ENCODE measurements at places on chromosomes 3 and 15. TPM values are rescaled to one million over a fixed set of nuclear protein-coding genes. Genes with fewer than 3 reads are reported as not detected.

The ITPKA gene
- total RNA-seq = 1.2 TPM

The IQSEC1 gene
- 60.2 TPM for total RNA-seq

The TRPM1 gene
- total RNA-seq = not detected

The SLC38A3 gene
- total RNA-seq = 1.2 TPM

The CD96 gene
- total RNA-seq = 0.10 TPM

The PCYT1A gene
- total RNA-seq = 65.0 TPM

The AMT gene
- 8.6 TPM for total RNA-seq

The MME gene
- total RNA-seq = 11.5 TPM

The BUB1B gene
- 26.4 TPM for total RNA-seq

The BLM gene
- total RNA-seq = 7.3 TPM

The CRYGS gene
- total RNA-seq = 0.62 TPM

The IGSF11 gene
- 4.0 TPM for total RNA-seq

The RARRES1 gene
- 5.3 TPM for total RNA-seq

The TLR9 gene
- total RNA-seq = not detected

The PDE8A gene
- total RNA-seq = 54.1 TPM

DNA sequence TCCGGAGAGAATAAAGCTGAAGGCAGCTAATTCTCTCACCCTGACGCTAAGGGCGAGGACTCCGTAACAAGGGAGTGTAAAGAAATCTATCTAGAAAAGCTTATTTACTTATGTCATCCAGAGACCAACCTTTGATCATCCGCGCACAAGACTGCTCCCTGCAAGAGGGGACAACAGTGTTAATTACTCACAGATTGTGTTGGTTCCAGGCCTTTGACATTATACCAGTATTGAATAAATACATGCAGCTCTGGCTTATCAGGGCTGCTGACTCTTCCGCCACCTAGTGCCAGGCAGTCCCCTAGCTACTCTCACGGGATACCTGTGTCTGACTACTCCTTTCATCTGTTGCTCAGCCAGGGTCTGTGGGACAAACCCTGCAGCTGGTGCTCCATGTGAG is 211.7 kb downstream of the DTWD1 start:
- DNase-seq = no peak

DNA sequence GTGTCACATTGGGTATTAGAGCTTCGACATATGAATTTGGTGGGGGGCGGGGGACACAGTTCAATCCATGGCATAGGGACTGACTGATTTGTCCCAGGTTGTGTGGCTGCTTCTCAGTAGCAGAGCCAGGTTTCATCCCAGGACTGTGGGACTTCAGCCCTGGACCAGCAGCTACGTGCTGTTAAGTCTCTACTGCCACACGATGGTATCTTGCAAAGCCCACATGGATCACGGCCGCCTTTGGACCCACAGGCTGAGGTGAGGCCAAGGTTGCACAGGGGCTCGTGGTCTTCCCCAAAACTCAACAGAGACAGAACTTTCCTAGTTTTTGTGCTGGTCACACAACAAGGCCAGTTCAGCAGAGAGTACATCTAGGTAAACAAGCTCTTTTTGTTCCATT is 97.4 kb downstream of the LRRK1 start:
- no peak for DNase-seq

DNA sequence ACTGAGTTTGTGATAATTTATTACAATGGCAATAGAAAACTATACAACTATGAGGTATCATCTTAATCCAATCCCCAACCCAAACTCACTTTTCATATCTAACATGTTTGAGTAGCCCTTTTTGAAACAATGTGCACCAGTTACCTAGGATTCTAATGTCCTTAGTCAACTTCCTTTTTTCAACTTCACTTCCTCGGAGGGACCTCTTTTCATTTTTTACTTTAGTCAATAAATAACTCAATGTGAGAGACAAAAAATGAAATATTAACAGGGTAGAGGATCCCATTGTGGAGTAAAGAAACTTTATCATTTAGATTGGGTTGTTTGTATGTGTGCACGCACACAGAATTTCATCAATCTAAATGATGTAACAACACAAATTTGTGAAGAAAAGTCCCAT is 193.6 kb upstream of the LRRC3B start:
- DNase-seq = no peak

GRCh38 chr3:43953380-43953779 is 262.6 kb downstream of the ABHD5 start:
- no peak for DNase-seq

- DNase-seq = no peak
Observed at GRCh38 chr3:117059956-117060270, 350.3 kb downstream of the TUSC7 start.

- DNase-seq = peak; percentile 59
Observed at GRCh38 chr15:45635191-45635638, 386 bp downstream of the SQOR start.

DNA sequence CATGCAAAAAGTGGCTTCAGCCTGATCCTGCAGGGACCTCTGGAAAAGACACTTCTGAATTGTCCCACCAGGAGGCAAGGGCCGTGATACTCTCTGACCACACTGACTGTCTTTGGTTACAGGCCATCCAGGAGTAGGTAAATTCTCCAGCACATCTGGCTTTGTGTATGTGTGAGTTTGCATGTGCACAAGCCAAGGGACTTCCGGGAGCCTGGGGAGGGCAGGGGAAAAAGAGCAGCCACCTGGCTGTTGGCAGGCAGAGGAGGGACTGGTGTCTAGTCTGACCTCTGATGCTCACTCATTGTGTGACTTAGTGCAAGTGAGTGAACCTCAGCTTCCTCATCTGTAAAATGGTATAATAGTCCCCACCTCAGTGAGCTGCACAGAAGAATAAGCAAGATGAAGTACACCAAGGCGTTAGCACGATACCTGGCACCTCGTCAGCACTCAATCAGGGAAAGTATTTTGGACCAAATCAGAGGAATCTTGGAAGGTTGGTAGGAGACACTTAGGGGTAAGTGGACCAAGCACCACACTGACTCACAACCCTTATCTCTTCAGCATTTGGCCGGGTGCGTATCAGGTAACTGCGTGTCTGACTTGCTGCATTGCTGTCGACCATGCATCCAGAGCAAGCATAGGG is 19.1 kb downstream of the KLHL6 start:
- no peak for DNase-seq

GRCh38 chr3:141065258-141065657 is 14.1 kb downstream of the SPSB4 start:
- DNase-seq = no peak

GRCh38 chr15:90338532-90338931 is 13.6 kb upstream of the ZNF774 start:
- DNase-seq = no peak

DNA sequence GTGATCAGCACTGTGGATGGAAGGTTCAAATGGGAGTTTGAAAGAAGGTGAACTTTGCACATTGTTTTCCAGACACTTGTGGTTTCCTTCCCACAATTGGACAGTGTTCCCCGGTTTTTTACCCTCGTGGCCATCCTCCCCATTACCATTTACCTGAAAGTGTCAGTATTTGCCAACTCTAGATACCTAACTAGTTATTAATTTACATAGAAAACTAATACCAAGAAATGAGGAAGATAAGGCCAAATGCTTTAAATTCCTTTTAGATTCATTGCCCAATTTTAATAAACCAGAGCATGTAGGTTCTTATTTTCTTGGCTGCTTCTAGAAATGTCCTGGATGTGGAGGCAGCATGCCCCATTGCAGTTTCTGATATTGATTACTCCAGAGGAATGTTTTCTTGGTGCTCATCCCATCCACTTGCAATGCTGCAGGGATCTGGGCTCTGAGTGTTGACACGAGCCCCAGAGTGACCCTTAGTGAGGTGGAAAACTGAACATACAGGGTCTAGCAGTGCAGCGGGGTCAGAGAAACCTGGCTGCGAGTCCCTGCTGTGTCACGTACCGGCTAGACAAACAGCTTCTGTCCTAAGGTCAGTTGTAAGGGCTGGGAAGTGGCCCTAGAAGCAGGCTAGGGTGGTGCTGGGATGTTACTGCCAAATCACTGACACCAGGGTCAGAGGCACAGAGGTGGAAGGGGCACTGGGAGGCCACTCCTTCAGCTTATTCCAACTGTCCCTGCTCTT is 23.5 kb downstream of the LSM3 start:
- no peak for DNase-seq

DNA sequence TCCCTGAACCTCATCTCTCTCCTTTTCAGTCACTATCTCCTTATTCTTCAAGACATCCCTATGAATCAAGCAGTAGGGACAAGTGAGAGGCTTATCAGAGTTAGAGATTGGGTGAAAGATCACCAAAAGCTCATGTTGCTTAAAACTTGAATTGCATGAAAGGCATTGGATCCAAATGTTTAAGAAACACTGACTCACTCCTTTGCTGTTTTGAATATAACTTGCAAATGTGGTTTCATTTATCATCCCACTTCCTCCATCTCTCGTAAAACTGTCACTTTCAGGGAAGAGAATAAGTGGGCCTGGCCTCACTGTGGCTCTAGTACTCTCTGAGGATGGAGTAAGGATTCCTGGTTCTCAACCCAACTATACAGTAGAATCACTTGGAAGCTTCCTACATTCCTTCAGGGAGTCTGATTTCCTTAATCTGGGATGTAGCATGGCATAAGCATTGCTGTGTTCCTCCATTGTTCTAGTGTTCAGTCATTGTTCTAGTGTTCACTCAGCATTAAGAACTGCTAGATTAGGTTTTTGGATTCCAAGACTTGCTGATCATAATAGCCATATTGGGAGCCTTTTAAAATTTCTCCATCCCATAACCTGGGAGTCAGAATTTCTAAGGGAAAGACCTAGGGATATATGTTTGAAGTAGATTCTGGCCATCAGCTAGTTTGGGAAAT is 171.8 kb downstream of the TMEM108 start:
- DNase-seq = peak; percentile 16

DNA sequence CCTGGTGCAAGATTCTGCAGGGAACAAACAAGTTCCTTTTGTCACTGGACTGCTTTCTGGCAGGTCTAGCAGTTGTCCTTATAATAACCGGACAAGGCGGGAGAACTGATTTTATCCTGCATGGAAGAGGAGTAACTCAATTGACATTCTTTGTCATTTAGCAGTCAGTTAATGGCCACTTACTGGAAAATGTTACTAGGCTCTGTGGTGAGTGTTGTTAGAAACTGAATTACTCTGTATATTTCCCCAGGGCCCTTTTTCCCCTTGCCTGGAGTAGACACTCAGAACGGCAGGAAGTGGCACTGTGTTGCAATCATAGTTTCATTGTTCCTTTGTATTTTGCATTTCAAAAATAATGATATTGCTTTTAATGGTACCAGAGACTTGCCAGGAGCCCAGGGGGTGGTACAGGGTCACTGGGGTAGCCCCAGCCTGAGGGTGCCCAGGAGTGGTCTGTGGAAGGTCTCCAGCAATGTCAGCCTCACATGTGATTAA is 318.6 kb upstream of the LRRFIP2 start:
- peak; percentile 38 for DNase-seq

DNA sequence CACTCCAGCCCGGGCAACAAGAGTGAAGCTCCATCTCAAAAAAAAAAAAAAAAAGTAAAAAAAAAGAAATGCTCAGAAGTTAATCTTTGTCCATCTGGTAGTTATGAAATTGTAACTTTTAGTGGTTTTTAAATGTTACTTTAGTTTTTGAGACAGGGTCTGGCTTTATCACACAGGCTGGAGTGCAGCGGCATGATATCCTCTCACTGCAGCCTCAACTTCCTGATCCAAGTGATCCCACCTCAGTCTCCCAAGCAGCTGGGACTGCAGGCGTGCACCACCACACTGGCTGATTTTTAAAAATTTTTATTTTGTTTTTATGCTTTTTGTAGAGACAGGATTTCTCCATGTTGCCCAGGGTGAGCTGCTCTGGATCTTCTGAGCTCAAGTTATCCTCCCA is 1.3 kb downstream of the RNU5B-1 start:
- DNase-seq = no peak

- DNase-seq = no peak
Observed at GRCh38 chr3:14154895-14155440, 23.4 kb downstream of the XPC start.

- peak; percentile 35 for DNase-seq
Observed at GRCh38 chr3:41681479-41681878, 280.4 kb downstream of the ULK4 start.

DNA sequence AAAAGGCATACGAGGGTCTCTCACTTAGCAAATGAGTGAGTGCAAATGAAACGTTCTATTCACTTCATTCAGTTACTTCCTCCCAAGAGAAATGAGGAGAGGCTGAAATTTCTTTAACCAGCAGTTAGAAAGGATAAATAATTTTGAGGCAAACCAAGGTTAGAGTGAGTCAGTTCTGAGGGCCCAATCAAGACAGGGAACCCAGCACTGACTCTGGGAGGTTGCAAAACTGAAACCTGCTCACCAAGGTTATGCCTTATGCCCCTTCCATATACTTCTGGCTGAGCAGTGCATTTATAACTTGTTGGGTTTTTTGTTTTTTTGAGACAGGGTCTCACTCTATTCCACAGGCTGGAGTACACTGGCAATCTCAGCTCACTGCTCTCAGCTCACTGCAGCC is 4.5 kb upstream of the RPSA start:
- no peak for DNase-seq
